ENCODE measurements at places on chromosomes 5 and 9. TPM values are rescaled to one million over a fixed set of nuclear protein-coding genes. Genes with fewer than 3 reads are reported as not detected.

Gene GFI1B
- not detected for total RNA-seq

Gene CMYA5
- total RNA-seq = 5.4 TPM

DNA sequence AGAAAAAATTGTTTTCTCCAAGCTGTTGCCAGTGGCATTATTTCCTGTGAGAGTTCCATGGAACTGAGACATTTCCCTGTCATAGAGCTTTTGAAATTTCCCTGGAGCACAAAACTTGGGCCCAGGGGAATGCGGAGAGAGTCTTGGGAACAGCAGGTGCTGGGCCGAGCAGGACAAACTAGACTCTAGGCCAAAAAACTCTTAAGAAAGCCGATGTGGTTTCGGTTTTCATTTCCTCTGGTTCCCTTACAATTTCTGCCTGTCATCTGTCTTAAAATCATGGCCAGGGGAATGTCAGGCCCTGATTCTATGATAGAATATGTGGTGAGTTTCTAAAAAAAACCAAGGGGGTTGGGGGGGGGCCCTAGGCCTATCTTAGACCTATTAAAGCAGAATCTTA lies 4.6 kb downstream of the SLC35A4 start:
- peak; percentile 55 for DNase-seq

GRCh38 chr9:113155911-113156588 lies 5.2 kb downstream of the SLC31A2 start:
- no peak for DNase-seq

GRCh38 chr9:114261026-114261425 lies 61.9 kb upstream of the ORM1 start:
- DNase-seq = no peak

DNA sequence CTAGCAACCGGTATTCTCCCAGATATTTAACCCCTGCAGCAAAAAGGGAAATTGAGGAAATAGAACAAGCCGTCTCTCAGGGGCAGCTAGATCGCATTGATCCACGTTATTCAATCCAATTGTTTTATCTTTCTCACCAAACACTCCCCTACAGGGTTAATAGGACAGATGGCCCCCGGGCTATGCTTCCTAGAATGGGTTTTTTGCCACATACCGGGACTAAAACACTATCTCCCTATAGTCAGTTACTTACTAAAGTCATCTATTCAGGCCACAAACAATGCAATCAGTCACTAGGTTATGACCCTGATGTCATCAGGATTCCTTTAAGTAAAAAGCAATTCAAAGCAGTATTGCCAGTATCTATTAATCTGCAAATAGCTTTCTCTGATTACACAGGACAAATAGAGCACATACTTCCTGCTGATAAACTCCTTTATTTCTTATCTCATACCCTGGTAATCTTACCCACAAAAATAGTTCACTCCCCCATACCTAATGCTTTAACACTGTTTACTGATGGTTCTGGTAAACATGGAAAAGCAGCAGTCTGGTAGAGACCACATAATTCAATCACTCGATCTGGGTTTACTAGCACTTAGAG lies 159.0 kb downstream of the CPLANE1 start:
- DNase-seq = no peak
